RCC 7860 (cell line): ENCODE measurements at places on chromosomes 16 and 17.
A peak's percentile ranks its signal among the peaks of the same experiment; 100 is the strongest.

DNA sequence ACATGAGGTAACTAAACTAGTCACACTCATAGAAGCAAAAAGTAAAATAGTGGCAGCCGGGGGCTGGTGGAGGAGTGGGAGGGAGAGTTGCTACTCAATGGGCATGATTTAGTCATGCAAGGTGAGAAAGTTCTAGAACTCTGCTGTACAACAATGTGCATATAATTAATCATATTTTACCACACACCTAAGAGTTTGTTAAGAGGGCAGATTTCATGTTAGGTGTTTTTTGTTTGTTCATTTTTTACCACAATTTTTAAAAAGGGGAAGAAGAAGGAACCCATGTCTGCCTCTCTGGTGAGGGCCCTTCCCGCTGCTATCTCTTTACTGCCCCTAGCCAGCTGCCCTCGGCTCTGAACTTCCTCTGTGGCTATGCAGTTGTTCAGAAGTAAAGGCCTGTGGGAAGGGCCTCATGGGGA, 11.2 kb downstream of the CD300LB start:
- no peak for DNase-seq

GRCh38 chr17:49696233-49696761, 11.5 kb downstream of the SLC35B1 start:
- no peak for DNase-seq

GRCh38 chr17:70699408-70699807, 530.1 kb downstream of the KCNJ2 start:
- no peak for DNase-seq

DNA sequence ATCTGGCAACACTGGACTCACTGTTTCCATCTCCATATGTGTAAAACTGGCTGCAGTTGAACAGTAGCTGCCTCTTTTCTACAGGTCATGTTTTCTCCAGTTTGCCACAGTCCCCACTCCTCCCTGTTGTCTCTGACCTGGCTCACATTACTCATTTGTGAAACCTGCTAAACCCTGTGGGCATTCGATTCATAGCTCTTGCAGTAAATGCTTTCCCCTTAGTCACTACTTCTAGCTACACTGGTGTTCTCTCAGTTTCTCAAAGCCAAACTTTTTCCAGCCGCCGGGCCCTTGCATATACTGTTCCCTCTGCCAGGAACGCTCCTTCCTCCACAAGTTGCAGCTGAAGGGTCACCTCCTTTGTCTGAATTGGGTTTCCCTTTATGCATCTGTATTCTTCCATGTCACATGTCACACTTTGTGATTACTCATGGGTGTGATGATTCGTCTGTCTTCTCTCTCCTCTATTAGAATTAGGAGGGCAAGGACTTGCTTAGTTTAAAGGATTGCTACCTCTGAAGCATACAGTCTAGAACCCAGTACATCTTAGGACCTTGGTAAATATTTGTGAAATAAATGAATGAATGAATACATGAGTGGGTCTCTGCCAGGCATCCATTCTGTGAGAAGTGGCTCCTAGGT, 15.0 kb upstream of the MT4 start:
- DNase-seq = no peak

DNA sequence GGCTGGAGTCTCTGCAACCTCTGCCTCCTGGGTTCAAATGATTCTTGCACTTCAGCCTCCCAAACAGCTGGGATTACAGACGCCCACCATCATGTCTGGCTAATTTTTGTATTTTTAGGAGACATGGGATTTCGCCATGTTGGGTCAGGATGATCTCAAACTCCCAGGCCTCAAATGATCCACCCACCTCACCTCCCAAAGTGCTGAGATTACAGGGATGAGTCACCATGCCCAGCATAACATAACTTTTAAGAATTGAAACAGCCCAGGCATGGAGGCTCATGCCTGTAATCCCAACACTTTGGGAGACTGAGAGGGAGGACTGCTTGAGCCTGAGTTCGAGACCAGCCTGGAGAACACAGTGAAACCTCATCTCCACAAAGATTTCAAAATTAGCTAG, 2.5 kb downstream of the RSL1D1 start:
- DNase-seq = no peak

DNA sequence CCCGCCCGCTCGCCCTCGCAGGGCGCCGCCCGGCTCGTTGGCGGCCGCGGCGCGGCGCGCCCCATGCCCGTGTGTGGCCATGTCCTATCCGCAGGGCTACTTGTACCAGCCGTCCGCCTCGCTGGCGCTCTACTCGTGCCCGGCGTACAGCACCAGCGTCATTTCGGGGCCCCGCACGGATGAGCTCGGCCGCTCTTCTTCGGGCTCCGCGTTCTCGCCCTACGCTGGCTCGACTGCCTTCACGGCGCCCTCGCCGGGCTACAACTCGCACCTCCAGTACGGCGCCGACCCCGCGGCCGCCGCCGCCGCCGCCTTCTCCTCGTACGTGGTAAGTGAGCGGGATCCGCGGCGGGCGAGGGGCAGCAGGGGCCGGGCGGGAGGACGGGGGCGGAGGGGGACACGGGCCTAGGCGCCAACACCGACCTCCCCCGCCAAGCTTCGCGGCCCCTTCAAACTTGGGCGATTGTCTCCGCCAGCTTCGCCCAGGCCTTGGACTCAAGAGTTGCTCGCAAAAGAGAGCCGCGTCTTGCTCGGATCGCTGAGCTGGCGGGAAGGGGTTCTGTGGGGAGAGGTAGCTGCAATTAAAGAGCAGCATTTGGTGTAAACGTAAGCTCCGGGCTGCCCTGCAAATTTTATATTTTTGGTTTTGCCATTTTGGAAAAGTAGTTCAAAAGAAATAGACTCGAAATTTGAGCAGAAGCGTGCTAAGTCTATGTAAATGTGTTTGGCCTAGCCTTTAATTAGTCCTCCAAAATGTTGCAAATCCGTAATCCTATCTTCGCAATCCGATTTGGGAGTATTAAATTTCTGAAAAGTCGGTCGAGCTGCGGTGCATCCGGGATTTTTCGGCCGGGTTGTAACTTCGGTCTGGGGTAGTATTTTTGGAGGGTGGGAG, 702 bp downstream of the IRX5 start:
- no peak for DNase-seq

DNA sequence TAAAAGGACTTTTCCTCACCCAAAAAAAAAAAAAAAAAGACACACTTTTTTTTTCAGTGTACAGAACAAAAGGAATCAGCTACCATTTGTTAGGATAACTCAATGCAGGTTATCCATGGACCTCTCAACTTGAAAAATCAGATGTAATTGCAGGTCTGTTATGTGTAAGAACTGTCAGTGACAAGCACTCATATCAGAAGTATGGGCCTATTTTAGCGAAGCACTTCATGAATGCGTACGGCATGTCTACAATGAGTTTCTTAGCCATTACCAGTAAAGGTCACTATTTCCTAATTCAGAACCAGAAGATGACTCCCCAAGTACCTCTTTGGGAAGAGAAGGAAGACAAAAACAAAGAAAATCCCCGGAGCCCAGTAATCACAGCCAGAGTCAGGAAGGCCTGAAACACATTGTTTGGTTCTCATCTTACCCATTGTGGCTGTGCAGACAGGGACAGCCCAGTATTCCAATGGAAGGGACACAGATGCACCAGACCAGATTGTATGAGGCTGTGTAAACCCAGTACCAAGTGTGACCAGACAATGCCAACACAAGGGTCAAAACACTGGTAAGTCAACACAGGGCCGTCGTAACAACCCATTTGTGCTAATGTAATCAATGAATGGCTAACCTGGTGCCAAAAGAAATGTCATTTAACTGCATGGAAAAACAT, 188.0 kb downstream of the PMP22 start:
- DNase-seq = no peak

DNA sequence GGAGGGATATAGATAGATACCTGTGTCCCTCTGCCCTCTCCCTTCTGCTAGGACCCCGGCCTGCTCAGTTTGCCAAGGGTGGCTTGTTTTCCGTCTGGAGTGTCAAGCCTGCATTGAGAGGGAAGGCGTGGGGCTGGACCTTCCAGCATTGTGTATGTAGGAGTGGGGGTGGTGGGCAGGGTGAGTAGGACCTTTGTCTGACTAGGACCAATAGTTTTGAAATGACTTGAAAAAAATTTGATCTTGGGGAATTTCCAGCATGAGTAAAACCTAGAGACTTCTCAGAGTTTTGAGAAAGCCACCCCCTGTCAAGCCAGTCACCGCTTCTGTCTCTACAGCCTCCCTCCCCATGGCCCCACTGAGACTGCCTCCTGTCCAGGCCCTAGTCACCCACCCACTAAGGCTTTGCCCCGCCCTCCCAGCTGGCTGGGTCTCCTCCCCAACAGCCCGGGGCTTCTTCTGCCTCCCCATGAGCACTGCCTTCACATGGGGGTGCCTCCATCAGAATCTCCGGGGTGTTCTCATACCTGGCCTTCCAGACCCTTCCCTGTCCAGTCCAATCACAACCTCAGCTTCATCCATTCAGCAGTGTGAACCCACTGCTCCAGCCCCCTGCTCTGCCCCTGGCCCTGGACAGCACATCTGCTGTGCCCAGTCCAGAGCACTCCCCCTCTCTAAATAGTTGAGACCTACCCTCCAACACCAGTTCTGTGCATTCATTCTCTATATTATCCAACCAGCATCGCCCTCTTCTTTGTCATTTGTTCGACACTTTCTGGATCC, 207.0 kb downstream of the MSI2 start:
- DNase-seq = peak; percentile 92

GRCh38 chr16:4420505-4421105, 4.2 kb upstream of the CORO7 start:
- DNase-seq = no peak

DNA sequence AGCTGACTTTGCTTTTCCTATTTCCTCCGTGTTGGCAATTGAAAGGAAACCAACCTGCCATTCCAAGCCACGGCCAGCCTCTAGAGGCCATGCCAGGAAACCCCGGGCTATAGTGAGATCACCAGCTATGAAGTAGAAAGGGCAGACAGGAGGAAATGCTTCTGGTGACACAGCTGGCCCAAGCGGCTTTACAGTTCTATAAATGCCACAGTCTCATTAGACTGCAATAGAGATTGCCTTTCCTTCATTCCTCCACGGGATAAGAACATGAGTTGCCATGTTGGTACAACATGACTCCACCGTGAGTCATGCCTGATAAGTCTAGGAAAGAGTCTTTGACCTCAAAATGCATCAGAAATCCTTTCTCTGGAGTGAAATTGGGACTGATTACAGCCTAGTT, 384.9 kb downstream of the GRIN2A start:
- peak; percentile 75 for DNase-seq

GRCh38 chr17:66373944-66374817, 71.8 kb downstream of the PRKCA start:
- DNase-seq = peak; percentile 34

- no peak for DNase-seq
These were observed 29.3 kb downstream of the WSCD1 start for GRCh38 chr17:6099492-6099891.

DNA sequence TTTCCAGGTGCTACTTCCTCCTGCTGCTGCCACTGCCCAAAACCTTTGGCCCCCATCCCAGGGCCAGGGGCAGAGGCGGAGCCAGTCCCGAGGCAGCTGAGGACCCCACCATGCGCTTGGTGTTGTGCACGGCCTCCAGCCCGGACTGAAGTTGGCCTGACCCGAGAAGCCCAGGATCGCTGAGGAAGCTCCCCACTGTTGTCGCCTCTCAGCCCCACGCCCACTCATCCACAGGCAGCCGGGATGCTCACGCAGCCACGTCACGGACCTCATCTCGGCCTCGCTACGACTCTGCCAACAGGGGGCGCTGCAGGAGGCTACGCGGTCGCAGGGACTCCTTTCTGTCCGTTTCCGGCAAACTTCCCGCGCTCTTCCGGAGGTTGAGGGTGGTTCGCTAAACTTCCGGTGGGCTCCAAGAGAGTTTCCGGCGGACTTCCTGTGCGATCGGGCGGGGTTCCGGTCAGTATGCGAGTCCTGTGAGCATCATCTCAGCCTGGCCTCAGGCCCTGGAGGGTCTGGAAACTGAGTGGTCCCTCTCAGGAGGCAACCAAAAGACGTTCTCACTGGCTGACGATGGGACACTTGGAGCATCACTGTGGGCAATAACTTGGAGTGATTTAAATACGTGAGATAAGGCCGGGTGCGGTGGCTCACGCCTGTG, 12.4 kb downstream of the ZG16B start:
- DNase-seq = no peak

- no peak for DNase-seq
These were observed 758.4 kb downstream of the CDH8 start for GRCh38 chr16:61277849-61278248.

DNA sequence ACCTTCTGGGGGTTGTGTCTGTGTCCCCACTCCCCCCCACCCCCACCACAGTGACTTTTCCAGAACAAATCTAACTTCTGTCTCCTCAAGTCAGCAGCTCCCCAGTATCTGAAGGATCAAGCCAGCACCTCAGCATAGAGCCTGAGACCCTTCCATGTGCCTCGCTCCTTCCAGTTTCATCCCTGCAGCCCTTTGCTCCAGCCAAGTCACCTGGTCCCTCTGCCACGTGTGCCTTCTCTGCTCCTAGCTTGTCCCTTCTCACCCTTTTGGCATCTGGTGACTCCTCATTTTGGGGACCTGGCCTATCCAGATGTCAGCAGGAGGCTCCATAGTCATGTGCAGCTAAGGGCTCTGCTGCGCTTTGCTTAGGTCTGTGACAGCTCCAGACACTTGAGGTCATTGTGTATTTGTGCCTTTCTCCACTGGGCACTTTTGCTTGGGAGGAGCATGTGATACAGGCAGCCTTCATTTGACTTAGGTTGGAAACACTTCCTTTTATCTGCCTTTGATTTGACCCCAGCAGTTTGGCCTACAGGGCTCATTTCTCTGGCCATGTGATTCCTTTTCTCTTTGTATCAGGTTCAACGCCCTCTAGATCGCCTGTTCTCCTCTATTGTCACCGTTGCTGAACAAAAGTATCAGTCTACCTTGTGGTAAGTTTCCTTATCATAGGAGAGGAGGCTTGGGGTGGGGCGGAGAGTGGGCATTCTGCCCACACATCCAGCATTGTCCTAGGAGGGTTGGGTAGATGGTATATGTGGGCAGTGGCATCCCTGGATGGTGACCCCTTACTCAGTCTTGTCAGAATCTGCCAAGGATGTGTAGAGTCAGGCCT, 7.1 kb upstream of the NFATC3 start:
- DNase-seq = no peak

DNA sequence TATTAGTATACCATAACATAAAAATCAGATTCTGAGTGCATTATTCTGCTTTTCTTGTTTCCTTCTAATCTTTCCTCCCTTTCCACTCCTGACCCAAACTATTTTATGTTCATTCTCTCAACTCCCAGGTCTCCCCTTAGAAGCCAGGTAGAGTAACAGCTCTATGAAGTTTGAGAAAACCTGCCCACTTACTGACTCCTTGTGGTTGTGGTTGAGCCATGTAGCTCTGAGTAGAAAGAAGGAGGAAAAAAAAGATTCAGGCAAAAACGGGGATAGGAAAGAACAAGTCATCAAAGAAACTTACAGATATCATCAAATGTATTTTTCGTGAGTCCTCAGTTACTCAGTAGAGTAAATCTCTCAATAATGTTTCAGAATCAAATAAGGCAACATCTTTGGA, 216.7 kb downstream of the PMP22 start:
- DNase-seq = no peak
